Motor neuron (in vitro differentiated cells): ENCODE measurements at places on chromosomes 6 and 20.

DNA sequence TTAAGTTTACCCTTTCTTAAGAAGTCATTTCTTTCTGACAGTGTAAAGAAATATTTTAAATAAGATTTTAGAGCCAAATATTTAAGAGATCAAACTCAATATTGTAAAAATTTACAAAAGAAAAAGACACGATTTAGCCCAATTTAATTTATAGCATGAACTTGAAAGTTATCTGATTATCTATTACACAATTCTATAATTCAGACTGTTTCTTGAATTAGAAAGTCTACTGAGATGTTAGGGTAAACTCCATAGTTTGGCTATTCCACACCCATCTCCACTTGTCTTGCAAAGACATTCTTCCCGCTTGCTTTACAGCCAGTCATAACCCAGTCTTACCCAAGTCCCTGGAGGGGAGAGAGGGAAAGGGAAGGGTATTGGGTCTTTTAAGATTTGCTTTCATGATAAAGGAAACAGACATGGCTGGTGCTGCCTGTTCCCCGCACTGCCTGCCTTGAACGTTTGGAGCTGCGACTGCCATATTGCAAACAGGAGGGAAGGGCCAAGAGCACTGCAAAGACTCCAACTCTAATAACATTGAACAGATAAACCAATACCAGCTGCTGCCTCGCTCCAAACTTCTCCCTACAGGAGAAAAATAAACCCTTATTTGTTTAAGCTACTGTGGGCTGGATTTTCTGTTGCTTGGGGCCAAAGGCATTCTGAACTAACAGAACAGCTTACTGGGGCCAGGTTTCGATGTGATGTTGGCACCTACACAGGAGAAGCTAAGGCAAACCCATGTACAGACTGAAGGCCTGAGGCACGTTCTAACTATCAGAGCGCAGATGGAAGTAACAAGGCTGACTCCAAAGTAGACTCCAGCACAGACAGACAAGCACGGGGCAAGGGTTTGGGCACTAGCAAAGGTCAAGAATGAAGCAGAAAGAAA is 552.3 kb upstream of the JARID2 start:
- no peak for ATAC-seq

GRCh38 chr6:116016846-116017545 is 43.7 kb downstream of the FRK start:
- no peak for ATAC-seq

DNA sequence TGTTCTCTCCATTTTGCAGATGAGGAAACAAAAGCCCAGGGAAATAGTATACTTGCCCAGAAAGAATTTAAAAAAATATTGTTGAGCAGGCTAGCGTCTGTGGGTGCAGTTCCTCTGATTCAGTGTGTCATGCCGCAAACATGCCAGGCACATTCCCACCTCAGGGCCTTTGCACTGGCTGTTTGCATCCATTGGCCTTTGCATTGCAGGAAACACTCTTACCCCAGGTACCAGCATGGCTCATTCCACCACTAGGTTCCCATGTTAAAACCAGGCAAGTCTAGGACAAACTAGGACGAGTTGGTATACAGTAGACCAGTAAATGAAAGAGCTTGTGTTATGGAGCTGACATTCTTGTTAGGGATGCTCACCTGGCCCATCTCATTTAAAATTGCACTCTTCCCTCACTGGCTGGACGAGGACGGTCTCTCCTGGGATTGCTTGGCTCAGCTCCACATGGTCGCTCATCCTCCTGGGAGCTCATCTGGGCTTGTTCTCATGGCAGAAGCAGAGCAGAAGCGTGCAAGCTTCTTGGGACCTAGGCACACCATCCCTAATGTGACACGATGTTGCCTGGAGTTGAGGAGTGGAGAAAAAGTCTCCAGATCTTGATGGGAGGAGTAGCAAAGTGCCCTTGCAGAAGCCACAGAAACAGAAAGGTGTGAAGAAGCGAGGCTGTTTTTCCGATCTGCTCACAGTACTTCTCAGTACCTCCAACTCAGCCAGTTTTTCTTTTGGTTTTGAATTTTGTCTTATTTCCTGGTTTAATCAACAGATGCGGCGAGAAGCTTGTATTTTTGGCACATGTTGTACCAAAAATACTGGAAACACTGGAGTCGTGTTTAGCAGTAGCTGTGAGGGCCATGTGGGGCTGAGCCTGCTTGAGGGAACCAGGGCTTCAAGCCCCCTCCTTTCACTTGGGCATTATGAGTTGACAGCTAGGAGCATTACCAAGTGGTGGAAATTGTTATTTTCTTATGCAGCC is 13.9 kb downstream of the ZNF831 start:
- no peak for ATAC-seq

- ATAC-seq = no peak
Measured at GRCh38 chr6:169221264-169221663, 32.4 kb downstream of the THBS2 start.

DNA sequence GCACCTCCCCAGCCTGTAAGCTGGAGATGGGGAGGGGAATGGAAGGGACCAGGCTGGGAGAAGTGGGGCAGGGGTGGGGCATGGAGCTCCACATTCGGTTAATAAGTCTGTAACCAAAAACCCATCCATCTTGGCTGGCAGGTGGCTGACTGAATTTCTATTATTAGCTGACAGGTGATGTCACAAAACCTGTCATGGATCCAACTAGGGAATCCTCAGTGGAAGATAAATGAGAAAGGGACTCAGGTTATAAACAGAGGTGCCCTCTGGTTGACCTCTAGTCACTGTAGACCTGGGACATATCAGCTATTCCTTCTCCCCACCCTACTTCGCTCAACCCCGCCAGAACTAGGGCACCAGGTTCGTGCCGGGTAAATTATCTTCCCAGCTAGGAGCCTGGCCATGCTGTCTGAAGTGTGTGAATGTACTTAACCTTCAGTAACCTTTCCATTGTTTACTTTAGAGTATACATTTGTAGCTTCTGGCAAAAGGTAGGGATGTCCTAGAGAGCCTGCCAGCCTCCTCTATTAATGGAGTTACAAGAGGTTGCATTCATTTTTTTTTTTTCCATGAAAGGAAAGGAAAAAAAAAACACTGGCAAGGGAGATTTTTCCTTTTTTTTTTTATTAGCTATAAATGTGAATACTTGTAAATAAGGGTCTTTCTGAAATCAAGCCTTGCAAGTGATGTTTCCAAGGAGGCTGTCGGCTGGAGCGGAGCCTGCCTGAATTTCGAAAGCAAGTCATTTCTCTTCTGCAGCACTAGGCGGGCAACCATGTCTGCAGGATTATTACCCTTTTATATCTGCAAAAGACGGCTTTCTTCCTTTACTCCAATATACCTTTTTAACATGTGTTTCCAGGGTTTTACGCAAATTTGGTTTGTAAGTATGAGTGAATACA is 135.9 kb downstream of the TMEM242 start:
- ATAC-seq = no peak
